Smooth muscle cell of the umbilical artery (primary cell): ENCODE measurements at places on chromosomes 11 and 22. TPM values are rescaled to one million over a fixed set of nuclear protein-coding genes. Genes with fewer than 3 reads are reported as not detected.

Gene GSTP1
- 647 and 1,272 TPM in 2 replicates for total RNA-seq

Gene NECTIN1
- total RNA-seq: 1.5 and 8.5 TPM in 2 replicates

Gene ADM2
- total RNA-seq: 6.5 and 7.6 TPM in 2 replicates

Gene PRR33
- total RNA-seq: not detected in 2 replicates

Gene CBL
- 12.2 and 25.3 TPM in 2 replicates for total RNA-seq

Gene CARD16
- 2.0 and 6.5 TPM in 2 replicates for total RNA-seq

Gene CARD18
- not detected in 2 replicates for total RNA-seq

Gene TRIM49
- not detected in 2 replicates for total RNA-seq
